ENCODE measurements at places on chromosomes 13 and 19. TPM values are rescaled to one million over a fixed set of nuclear protein-coding genes. Genes with fewer than 3 reads are reported as not detected.

GRCh38 chr19:13978351-13979243, 26.3 kb downstream of the DCAF15 start:
- H3K27me3 ChIP-seq = no peaks in the 10 kb centered on the region
- peaks cover 30% of the 10 kb centered on the region for H3K36me3 ChIP-seq
- H3K4me3 ChIP-seq = peak overlapping the region; percentile 8
- peaks cover 57% of the 10 kb centered on the region for H3K4me1 ChIP-seq
- H3K27ac ChIP-seq = peak overlapping the region; percentile 55
- DNase-seq = no peak

DNA sequence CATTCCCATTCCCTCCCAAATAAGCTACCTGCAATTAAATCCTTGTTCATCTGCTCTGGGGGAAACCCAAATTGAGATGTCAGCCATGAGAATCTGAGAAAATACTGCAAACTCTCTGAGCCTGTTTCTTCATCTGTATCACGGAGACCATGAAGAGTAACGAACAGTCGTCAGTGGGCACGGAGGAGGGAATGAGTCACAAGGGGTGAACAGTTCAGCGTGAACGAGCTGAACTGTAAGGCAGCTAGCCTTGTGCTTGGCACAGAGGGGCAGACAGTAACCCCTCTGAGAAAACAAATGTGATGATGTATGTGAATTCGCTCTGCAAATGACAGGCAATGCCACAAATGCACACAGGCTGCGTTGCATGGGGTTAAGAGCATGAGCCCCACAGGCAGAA, 288.7 kb downstream of the FOXO1 start:
- H3K27ac ChIP-seq = no peak overlapping the region
- peaks cover 27% of the 10 kb centered on the region for H3K4me1 ChIP-seq
- no peak for DNase-seq
- H3K36me3 ChIP-seq = peaks cover 14% of the 10 kb centered on the region
- H3K27me3 ChIP-seq = no peaks in the 10 kb centered on the region
- H3K4me3 ChIP-seq = no peak overlapping the region

GRCh38 chr13:97030705-97031452, 36.6 kb upstream of the OXGR1 start:
- no peaks in the 10 kb centered on the region for H3K36me3 ChIP-seq
- no peak overlapping the region for H3K27ac ChIP-seq
- H3K4me3 ChIP-seq = no peak overlapping the region
- peaks cover 4% of the 10 kb centered on the region for H3K27me3 ChIP-seq
- H3K4me1 ChIP-seq = no peaks in the 10 kb centered on the region

DNA sequence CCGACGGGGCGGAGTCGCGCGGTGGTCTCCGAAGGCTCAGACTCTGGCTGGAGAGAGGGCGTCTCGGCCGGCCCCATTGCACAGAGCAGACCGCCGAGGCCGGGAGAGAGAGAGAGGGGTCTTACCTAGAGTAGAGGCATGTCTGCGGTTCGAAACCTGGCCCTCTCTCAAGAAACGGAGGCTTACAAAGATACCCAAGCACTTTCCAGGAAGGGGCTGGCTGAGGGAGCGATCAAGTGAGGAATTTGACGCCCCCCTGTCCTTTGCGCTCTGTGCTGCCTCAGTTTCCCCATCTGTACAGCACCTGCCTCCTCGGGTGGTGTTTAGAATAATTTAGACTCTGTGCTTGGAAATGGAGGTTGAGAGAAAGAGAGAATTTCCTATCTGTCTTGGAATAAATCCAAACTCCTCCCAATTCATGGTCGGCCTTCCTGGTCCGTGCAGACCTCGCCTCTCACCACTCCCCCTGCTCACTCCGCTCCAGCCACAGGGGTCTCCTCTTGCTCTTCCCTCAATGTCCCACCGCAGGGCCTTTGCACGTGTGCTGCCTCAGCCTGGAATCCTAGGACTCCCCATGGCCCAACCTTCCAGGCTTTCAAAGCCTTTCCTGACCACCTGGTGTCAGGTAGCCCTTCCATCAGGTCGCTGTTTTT, 658 bp upstream of the ISOC2 start:
- H3K27ac ChIP-seq = peak overlapping the region; percentile 71
- H3K27me3 ChIP-seq = no peaks in the 10 kb centered on the region
- no peak for DNase-seq
- peak overlapping the region; percentile 87 for H3K4me3 ChIP-seq

DNA sequence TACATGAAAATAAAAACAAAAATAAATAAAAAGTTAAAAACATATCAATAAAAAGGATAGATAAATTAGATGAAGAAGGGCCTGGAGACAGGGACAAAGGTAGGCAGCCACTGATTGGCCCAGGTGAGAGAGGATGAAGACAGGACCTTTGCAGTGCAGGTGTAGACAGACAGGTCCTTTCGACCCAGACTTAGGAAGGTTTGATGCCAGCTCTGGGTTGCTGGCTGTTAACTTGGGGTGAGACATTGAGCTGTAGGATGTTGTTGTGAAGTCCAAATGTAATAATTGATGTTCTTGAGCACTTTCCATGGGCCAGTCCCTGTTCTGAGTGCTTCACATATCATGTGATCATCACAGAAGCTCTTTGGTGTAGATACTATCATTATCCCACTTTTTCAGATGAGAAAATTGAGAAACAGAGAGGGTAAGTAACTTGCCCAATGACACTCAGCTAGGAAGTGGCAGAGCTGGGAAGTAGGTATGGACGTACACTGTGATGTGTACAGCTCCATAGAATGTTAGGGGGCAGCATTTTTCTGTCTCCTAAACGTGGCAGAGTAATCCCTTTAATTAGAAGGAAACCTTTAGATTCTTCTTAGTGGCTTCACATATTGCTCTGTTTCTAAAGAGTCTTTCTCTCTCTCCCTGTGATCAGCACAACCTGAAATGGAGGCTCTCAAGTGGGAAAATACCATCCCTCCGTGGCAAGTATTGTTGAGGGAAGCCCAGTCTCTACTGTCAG, 76.0 kb upstream of the STK24 start:
- H3K27me3 ChIP-seq = peaks cover 5% of the 10 kb centered on the region
- no peak for DNase-seq
- H3K4me3 ChIP-seq = no peak overlapping the region
- no peaks in the 10 kb centered on the region for H3K36me3 ChIP-seq

Gene FCER2
- total RNA-seq = 0.31 TPM

Gene GRIK5
- total RNA-seq = 0.37 TPM

DNA sequence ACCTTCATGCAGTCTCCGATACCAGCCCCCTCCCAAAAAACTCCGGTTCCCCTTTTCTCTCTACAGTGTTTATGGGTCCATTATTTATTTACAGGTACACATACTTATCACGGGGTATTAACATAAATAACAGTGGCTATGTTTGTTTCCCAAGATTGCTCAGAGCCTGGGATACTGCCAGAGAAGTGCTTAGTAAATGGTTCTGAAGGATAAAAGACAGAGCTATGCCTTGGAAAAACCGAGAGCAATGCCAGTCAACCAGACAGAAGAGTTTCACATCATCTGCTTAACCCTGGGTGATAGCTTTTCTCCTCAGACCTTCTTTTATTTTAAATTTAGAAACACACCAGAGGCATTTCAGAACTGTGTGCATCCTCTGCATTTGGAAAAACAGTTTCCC, 61.3 kb downstream of the NUFIP1 start:
- no peaks in the 10 kb centered on the region for H3K4me1 ChIP-seq
- H3K4me3 ChIP-seq = no peak overlapping the region
- no peak overlapping the region for H3K27ac ChIP-seq
- H3K36me3 ChIP-seq = no peaks in the 10 kb centered on the region

Gene LRRC25
- total RNA-seq = 0.68 TPM

GRCh38 chr13:101178406-101178805, 237.9 kb downstream of the NALCN start:
- DNase-seq = no peak
- H3K27me3 ChIP-seq = peaks cover 1% of the 10 kb centered on the region
- H3K36me3 ChIP-seq = no peaks in the 10 kb centered on the region
- no peak overlapping the region for H3K27ac ChIP-seq

GRCh38 chr19:3775831-3776230, 3.8 kb upstream of the RAX2 start:
- H3K4me1 ChIP-seq = peaks cover 8% of the 10 kb centered on the region
- H3K27ac ChIP-seq = no peak overlapping the region
- H3K4me3 ChIP-seq = no peak overlapping the region
- H3K36me3 ChIP-seq = peaks cover under 1% of the 10 kb centered on the region

Gene RBM42
- 118 TPM for total RNA-seq

GRCh38 chr13:34128661-34129060, 310.7 kb downstream of the RFC3 start:
- H3K36me3 ChIP-seq = no peaks in the 10 kb centered on the region
- no peaks in the 10 kb centered on the region for H3K4me1 ChIP-seq
- no peaks in the 10 kb centered on the region for H3K27me3 ChIP-seq
- H3K27ac ChIP-seq = no peak overlapping the region

DNA sequence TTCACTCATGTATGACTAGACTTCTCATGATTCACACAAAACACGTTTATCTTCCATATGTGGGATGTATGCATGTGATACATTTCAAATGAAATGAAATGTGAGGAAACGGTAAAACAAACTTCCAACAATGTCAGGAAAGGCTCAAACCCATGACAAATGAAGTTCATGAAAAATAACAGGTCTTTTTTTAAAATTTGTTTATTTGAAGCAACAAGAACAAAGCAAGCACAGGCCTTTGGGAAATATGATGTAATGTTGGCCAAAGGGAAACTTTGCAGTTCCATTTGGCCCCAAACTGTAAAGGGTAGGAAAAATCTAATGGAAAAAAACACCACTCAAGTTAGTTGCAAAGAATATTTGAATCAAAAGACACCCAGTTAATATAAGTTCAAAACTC, 463.8 kb upstream of the ARGLU1 start:
- no peaks in the 10 kb centered on the region for H3K27me3 ChIP-seq
- H3K36me3 ChIP-seq = no peaks in the 10 kb centered on the region
- no peak overlapping the region for H3K27ac ChIP-seq
- H3K4me3 ChIP-seq = no peak overlapping the region

Gene KRTDAP
- not detected for total RNA-seq

Gene CBY2
- total RNA-seq = not detected

DNA sequence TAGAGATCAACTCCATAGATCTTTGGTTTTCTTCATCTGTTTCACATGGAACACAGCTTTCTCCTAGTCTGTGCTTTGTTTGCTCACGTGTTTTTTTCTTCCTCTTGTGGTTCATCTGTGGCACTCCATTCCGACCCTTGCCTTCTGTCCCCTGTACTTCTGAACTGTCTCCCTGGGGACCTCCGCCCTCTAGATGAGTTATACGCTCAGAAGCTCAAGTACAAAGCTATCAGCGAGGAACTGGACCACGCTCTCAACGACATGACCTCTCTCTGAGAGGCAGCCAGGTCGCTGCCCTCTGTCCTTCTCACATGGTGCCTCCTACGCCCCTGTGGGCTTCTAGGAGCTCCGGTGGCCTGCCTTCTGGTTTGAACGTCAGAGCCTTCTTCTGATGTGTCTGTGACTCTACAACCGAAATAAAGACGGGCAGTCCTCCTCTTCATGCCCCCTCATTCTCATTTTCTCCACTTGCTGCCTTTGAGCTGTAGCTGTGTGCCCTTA, 16.6 kb upstream of the RAB8A start:
- H3K4me3 ChIP-seq = no peak overlapping the region
- no peak for DNase-seq
- peaks cover 49% of the 10 kb centered on the region for H3K4me1 ChIP-seq
- no peaks in the 10 kb centered on the region for H3K27me3 ChIP-seq
- H3K36me3 ChIP-seq = peaks cover 83% of the 10 kb centered on the region

Gene CEACAM20
- not detected for total RNA-seq

DNA sequence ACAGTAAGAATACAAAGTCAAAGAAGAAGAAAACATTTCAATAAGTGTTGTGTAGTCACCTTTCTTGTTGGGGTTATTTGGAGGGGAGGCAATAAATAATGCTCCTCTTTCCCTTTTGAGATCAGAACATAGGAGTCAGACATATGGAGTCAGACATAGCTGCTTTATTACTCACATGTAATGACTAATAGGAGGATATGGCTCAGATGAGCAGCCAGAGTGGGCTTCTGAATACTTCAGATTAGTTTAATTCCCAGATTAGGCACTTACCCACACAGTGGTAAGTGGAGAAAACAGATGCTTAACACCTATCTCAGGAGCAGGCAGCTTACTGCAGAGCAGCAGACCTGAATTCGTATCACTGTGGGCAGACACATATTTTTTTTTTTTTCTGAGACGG, 31.7 kb upstream of the C1QTNF9B start:
- no peak overlapping the region for H3K4me3 ChIP-seq
- H3K27ac ChIP-seq = no peak overlapping the region
- no peaks in the 10 kb centered on the region for H3K36me3 ChIP-seq
- no peak for DNase-seq
- H3K27me3 ChIP-seq = peaks cover 37% of the 10 kb centered on the region

- peaks cover 5% of the 10 kb centered on the region for H3K27me3 ChIP-seq
- no peak for DNase-seq
- H3K36me3 ChIP-seq = no peaks in the 10 kb centered on the region
- no peaks in the 10 kb centered on the region for H3K4me1 ChIP-seq
- no peak overlapping the region for H3K27ac ChIP-seq
Measured at GRCh38 chr13:36362251-36362650, 16.1 kb upstream of the SPART start.

Gene ZNF490
- 16.2 TPM for total RNA-seq

DNA sequence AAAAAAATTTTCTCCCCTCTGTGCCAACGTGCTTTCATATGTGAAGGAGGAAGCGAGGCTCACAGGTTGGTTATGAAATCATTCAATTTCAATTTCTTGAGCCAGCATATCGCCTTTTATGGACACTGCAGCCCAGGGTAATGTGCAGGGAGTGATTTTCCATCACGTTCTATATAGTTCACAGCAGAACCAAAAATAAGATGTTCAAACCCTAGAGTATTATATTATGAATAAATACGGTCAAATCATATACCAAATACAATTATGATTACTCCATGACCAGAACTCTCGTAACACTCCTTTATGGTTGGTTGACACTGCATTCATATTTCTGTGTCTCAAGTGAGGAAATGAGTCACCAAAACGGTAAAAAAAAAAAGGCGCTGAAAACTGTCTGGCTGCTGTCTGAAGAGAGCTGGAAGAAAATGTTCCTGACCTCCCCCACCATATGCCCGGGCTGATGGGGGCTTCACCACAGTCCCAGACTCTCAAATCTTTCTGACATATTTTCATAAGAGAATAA, 75.8 kb upstream of the UBAC2 start:
- H3K27me3 ChIP-seq = peaks cover 6% of the 10 kb centered on the region
- H3K4me1 ChIP-seq = peaks cover 31% of the 10 kb centered on the region
- peak overlapping the region; percentile 13 for H3K4me3 ChIP-seq
- DNase-seq = peak; percentile 32
